ENCODE measurements at places on chromosomes 16 and 17.
A peak's percentile ranks its signal among the peaks of the same experiment; 100 is the strongest.

- no peak for DNase-seq
Observed at GRCh38 chr16:53784291-53784690, 80.3 kb downstream of the FTO start.

DNA sequence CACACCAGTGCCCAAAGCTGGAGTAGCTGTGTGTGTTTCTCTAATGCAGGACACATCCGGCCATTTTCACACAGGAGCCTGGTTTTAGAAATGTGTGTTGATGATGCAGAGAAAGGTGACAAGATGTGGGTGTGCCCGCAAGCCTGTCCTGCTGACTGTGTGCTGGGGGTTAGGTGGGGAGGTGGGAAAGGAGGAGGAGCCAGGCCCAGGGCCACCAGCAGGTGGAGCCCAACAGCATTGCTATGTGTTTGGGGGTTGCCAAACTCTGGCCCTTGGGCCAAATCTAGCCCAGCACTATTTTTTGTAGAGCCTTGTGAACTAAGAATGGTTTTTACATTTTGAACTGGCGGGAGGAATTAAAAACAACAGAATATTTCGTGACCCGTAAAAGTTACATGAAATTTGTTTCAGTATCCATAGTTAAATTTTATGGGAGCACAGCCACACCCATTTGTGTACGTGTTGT lies 61.7 kb upstream of the LGALS9 start:
- DNase-seq: peak; percentile 40

DNA sequence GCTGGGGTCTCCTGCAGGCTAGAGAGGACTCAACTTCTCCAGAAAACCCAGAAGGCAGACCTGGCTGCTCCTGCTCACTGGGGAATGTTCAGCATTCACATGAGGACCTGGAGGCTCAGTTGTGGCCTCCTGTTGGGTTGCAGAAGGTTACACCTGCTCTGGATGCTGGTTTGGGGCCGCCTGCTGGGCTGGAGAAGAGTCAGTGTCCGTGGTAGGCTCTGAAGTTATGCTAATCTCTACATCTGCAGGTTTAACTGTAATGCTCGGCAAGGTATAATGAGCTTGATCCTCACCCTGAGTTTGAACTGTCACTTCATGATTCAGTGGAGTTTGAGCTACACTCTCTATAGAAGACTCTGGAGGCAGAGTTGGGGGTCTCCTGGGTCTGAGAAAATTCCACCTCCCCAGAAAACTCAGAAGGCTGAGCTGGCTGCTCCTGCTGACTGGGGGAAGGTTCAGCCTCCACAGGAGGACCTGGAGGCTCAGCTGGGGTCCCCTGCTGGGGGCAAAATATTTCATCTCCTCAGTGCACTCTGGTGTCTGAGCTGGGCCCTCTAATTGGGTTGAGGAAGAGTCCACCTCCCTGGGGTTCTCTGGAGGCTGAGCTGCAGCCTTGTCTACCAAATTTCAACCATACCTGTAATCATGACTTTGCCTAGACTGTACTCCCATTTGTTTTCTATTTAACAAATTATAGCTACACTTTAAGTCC lies 23.5 kb downstream of the RDM1 start:
- no peak for DNase-seq

DNA sequence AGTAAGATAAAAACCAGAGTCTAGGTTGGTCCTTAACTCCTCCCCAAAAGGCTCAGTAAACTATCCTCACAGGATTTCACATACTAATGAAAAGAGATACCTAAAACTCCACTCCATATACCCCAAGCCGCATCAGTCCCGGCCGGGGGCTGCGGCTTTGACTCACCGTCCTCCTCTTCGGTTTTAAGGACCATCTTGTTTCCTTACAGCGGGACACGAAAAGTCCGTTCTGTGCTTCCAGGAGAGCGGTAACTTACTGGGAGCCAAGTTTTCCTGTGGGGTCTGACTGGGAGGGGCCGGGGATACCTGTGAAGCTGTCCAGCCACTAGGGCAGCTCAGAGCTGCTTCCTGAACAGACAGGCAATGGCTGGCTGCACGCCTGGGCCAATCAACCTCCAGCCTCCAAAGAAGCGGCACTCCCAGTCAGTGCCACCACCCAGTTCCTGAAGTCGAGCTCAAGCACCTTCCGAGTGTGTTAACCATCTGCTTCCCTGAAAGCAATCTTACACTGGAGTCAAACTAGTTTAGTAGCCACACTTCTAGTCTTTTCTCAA lies 45.5 kb downstream of the CYTH1 start:
- DNase-seq: peak; percentile 76

DNA sequence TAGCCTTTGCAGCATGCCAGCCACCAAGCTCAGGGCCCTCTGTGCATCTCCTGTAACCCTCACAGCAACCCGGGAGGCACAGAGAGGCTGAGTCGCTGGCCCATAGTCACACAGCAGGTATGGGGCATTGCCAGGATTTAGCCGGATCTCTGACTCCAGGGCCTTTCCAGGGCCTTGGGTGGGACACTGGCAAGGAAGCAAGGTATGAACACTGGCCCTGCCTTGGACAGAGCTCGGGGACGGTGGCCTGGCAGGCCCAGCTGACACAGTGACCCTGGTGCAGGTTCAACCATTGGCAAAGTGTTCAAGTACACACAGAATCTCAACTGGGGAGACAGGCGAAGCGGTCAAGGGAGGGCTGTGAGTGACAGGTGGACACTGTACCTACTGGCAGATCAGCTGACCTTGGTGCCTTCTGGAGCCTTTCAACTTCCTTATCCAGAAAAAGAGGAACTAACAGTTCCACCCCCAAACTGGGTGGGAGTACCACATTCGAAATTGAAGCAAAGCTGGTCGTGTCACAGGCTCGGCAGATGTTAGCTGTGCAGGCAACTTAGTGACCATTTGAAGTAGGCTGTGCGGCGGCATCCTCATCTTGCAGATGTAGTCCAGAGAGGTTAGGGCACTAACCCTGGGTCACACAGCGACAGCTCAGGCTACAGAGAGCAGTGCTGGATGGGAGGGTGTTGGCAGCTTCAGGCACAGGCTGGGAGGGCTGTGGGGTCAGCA lies 287.4 kb downstream of the SEC14L1 start:
- DNase-seq: peak; percentile 80

DNA sequence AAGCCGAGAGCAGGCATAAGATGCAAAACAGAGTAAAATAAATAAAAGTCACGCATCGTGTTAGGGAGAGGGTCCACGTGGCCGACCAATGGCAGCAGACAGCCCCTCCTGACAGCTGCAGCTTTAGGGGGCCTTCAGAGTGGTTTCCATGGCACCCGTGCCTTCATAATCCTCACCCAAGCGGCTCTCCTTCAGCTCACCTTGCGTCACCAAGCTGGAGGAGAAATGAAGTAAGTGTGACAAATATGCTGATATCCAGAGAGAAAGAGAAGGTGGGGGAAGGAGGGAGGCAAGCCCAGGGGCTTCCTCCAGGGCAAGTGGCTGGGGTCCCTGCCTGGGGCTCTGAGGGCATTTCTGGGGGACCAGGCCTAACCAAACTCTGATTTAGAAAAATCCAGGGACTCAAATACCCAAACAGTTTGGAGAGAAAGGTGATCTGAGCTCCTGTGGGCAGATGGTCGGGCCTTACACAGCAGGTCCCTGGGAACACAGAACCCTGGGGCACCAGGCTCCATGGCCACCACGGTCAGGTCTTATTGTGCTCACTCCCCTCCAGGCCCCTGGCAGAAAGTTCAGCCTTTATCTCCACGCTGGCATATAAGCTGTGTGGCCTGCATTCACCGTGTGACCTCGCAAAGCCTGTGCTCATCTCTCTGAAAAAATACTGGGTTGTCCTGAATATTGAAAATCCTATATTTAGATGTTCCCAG lies 80.7 kb upstream of the TNRC6C start:
- DNase-seq: no peak

GRCh38 chr16:68377667-68378393 lies 67.0 kb downstream of the PRMT7 start:
- no peak for DNase-seq

- DNase-seq: no peak
Observed at GRCh38 chr17:1322480-1322879, 43.0 kb downstream of the TRARG1 start.

GRCh38 chr16:67805718-67806427 lies 487 bp downstream of the RANBP10 start:
- DNase-seq: no peak

DNA sequence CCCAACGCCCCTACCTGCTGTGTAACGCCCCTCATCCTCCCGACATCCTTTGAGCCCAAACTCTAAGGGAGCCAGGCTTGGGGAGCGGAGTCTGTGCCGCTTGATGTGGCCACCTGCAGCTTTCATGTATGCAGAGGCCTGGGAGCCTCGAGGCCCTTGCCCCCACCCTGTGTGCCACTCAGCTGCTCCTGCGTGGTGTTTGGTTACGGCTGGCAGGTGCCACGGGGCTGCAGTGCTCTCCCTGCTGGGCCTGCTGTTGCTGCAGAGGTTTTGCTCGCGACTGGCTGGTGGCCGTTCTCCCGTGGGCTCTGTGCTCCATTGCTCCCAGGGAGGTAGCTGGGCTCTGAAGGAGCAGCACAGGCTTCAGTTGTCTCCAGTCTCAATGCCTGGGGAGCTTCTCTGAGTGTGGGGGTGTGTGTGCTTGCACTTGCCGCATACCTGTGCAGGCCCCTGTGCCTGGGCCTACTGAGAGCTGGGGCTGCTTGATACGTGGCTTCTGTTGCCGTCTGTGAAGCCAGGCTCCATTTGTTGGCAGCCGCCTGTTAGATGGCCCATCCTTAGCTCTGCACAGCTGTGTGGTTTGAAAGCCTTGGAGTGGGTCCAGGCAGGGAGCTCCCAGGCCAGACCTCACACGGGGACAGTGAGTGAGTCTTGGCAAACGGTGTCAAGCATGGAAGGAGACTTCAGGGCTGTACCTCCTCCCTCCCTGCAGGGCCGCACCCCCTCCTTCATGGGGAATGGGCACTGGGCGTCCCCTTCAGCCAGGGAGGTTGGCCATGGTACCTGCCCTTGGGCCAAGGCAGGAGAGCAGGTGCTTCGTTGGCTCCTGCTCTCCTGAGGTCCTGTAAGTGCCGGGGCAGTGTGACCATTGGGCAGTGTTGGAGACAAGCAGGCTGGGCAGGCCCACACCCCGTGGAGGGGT lies 47.2 kb downstream of the PDPK1 start:
- DNase-seq: no peak

- no peak for DNase-seq
Observed at GRCh38 chr17:31738067-31738466, 121.0 kb downstream of the COPRS start.

GRCh38 chr16:70565053-70565452 lies 41.4 kb downstream of the SF3B3 start:
- no peak for DNase-seq

Data from B cell (primary cell).